ENCODE measurements at places on chromosomes 5 and 9.
A peak's percentile ranks its signal among the peaks of the same experiment; 100 is the strongest.

GRCh38 chr9:36023260-36024048 is 13.3 kb upstream of the RECK start:
- peak; percentile 69 for DNase-seq

- DNase-seq = no peak
Measured at GRCh38 chr9:107316795-107317661, 33.9 kb downstream of the RAD23B start.

GRCh38 chr5:96384353-96384752 is 48.7 kb downstream of the PCSK1 start:
- DNase-seq = no peak

DNA sequence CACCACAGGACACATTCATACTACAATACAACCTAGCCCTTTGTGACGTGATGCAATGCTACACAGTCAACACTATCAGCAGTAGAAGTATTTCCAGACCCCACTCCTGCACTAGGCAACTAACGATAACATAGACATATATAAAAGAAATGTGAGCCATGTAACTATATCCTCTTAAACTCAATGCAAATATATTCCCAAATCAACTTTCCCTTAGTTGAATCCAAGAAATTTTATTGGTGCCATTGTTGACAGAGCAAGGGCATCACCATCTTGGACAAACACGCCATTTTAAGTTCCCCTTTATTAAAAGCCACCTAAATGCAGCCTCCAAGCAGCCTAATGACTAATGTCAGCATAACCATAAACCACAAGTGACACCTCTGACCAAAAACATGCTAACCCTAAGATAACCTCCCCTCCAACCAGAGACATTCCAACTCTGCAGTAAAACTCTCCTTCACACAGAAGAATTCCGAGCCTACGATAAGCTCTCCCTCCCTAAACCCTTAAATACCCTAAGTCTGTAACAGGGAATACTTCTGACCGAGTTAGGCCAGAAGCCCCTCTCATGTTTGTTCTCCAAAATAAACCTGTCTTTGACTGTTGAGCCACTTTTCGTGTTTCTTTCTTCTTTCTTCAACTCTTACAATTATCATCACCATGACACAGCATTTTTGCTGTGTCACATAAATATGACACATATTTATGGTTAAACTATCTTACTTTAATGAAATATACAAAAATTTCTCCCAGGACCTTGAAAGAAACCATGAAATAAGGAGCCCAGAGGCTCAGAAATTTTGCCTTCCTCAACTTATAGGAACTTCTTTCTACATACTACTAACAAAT is 1497.8 kb downstream of the EFNA5 start:
- DNase-seq = no peak

DNA sequence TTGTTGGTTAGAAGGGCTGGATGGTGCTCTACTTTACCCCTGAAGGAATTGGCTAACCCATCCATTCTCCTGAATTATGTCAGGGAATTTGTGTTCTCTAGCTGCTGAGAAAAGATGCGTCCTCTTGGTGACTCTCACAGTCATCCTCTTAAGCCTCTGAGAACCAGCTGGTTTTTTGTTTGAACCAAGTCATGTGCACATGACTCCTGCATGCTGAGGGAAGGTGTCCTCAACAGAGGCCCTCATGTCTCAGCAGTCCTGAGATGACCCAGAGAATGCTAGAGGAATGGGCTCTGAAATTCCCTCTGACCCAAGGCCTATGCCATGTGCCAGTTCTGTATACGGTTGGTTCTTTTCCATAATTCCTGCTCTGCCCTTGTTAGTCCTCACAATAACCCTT is 10.4 kb upstream of the C5orf63 start:
- DNase-seq = no peak

DNA sequence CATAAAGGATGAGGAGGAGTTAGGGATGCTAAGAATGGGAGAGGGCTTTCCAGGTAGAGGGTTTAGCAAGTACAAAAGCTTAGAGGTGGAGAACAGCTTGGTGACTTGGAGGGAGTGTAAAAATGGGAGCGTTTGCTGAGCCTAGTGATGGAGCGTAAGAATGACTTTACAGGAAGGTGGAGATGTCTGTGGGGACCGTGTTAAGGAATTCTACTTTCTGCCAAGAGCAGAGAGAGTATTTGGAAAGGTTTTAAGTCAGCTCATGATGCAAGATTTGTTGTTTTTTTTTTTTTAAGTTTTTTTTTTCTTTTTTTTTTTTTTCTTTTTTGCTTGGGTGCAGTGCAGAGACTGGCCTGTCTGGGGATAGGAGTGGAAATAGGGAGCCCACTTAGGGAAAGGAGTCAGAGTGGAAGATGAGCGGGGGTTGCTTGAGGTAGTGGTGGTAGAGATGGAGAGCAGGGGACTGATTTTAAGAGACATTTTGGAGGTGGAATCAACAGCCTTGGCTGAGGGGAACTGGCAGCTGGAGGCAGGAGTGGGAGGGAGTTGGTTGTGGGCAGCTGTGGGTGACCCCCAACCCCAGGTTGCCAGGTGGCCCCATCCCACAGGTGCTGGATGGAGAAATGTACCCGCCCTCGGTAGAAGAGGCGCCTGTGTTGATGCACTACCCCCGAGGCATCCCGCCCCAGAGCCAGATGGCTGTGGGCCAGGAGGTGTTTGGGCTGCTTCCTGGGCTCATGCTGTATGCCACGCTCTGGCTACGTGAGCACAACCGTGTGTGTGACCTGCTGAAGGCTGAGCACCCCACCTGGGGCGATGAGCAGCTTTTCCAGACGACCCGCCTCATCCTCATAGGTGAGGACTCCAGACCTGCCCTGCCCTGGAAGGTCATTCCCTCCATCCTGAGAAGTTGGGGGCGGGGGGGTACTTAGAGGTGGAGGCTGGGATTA is 12.4 kb downstream of the PTGS1 start:
- DNase-seq = no peak

DNA sequence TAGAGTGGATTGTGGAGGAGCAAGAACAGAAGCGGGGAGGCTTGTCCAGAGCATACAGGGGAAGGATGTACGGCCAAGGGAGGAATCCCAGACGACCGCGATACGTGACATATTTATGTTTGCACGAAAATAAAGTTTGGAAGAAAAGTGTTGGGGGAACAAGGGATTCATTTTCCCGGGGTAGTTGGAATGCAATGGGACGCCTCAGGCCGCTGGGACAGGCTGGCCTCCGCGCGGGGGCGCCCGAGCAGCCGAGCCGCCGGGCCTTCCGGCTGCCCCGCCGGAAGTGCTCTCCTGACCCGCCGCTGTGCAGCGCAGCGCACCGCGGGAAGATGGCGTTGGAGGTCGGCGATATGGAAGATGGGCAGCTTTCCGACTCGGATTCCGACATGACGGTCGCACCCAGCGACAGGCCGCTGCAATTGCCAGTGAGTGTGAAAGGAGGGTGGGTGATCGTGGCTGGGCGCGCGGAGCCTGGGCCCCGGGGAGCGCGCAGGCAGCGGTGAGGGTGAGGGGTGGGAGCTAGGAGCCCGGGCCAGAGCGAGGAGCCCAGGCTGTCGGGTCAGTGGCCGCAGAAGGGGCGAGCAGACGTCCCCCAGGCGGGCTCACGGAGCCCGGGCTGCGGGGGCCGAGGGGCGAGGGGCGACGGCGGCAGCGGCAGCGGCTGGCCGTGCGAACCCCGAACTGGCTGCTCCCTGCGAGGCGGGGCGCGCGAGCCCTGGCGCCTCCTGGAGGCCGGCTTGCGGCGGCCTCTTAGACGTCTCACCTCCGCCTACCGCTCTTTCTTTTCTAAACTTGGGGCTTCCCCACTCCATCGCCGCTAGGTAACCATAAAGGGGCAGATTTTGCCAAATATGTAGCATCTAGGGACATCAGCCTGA is at the start of gene PHAX:
Gene PHAX, plus strand, starts transcription at position 317 of the 881 bp plus-strand sequence. Its CDS starts 16 bp downstream, at position 333.
- peak; percentile 89 for DNase-seq

GRCh38 chr9:114386886-114387679 is 699 bp downstream of the AKNA start:
- DNase-seq = peak; percentile 44

DNA sequence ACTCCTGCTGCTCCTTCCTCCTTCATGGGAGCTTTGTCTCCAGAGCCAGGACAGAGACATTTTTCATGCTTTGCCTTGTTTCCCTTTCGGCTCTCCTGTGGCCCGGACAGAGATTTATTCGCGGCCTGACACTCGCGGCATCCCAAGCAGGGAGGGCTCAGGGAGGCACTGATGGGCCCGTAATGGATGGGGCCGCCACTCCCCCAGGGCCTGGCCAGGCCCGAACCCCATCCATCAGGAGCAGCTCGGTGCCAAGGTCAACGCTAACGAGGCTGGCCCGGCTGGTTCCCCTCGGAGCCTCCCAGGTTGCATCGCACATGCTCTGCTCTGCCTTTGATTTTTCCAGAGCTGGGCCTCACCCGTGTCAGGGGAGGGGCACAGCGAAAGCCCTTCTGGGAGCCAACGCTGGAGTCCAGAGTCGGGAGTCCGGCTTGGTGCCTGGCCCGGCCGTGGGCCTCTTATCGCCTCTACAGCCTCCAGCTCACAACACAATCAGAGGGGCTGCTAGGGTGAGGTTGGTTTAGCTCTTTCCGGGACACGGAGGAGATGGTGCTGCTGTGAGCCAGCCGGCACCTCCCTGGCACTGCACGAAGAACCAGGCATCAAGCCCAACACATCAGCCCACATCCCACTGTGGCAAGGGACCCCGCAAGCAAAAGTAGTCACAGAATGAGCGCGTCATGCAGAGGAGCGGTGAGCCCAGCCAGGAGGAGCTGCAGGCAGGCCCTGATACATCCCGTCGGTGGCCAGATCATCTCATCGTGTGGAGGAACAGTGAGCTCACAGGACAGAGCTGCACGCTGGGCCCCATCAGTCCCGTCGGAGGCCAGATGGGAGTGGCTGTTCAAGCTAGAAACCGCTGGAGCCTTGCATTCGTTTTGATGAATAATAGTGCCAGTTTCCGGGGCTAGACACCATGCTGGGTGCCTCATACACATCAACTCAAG is 72.2 kb upstream of the BARHL1 start:
- no peak for DNase-seq

GRCh38 chr9:130624154-130624553 is 40.2 kb upstream of the PRDM12 start:
- DNase-seq = no peak

- DNase-seq = no peak
Measured at GRCh38 chr9:99365233-99365980, 143.3 kb downstream of the SEC61B start.

GRCh38 chr9:116325924-116326323 is 172.3 kb downstream of the PAPPA start:
- no peak for DNase-seq

- no peak for DNase-seq
Measured at GRCh38 chr5:134136221-134136631, 21.7 kb downstream of the TCF7 start.

- no peak for DNase-seq
Measured at GRCh38 chr9:16426716-16427115, 443.8 kb downstream of the BNC2 start.

DNA sequence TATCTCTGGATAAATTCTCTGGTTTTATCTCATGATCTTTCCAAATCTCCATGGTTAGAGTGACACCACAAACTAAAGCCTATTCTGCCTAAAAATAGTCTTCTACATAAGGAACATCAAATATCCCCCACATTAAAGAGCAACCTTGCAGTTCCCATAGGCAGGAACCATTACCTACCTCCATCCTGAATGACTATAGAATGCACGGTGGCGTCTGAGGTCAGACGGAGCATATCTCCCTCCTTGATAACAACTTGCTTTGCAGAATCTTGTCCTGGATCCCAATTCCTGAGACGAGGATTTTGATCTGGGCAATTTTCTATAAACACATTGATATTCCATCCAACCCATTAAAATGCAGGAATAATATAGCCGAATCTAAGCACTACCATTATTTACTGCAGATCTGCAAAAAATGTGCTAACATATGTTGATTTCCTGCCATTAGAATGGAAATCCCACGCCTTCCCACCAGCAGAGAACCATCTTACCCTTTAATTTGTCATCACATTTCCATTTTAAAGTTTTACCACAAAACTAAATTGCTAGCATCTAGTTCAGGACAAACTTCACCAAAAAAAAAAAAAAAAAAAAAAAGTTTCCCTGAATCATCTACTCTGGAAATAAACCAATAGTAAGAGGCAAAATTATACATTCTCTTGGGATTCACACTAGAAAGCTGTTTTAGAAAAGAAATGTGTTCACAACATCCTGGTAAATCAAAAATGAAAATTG is 22.1 kb downstream of the CEMIP2 start:
- DNase-seq = no peak

DNA sequence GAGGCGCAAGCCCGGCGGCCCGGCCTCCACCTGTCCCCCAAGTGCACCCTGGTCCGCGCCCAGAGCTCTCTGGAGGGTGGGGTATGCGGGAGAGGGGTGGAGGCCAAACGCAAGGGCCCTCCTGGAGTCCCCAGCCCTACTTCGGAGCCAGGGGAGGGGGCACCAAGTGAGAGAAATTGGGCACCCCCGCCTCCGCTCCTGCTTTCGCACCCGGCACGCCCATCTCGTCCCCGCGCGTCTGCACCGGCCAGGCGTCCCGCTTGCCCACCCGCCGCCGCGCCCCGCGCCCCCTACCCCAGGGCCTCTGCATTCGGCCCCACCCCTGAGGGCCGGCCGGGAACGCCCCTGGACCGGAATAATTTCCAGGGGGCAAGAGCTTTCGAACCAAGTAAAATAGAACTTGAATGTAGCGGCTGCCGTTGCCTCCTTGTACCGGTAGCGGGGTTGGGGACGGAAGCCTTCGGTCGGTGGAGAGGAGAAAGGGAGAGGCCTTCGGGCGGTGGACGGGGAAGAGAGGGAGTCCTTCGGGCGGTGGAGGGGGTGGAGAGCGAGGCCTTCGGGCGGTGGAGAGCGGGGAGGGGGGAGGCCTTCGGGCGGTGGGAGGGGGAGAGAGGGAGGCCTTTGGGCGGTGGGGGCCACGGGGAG is 694 bp upstream of the PHPT1 start:
- peak; percentile 50 for DNase-seq

DNA sequence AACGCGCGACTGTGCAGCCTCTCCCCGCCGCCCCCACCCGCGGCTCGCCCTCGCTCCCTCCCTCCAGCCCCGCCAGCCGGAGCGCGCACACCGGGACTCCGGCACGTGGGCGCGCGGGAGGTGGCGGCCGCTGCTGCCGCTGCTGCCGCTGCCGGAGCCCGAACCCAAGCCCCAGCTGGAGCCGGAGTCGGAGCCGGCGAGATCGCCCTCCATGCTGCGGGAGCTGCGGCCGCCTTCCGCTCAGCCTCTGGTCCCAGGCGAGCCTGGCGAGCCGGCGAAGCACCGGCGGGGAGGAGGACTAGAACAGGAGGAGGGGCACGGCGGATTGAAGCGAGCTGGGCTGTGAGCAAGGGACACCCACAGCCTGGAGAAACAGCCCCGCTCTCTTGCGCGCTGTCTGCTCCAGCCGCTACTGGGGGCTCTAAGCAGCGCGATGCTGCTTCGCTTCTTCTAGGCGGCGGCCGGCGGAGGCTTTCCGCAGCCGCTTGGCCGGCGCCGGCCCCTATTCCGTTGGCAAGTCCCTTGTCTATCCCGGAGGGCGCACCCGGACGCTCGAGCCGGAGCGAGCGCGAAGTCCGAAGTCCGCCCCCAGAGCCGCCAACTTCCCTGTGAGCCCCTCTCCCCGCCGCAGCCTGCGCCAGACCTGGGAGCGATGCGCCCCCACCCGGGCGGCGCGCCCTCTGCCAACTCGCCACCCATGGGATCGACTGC is 598.7 kb upstream of the SGCD start:
- no peak for DNase-seq

All from activated CD4-positive, alpha-beta T cell treated with anti-CD3 and anti-CD28 coated beads, Interleukin-10, Interleukin-2, amounts not matched to agents 100 ng/mL and 50 ng/mL, durations not matched to agents 16 hours and 8 hours (primary cell).